ENCODE measurements at places on chromosomes 12 and 14.

GRCh38 chr14:93085911-93086310 lies 29.8 kb downstream of the ITPK1 start:
- peak; percentile 60 for DNase-seq

- no peak for DNase-seq
Observed at GRCh38 chr14:75970989-75971388, 10.8 kb downstream of the TGFB3 start.

GRCh38 chr14:24232645-24233537 lies at the start of gene GMPR2:
Gene GMPR2 (plus strand): TSS chr14:24232929. CDS start chr14:24233254, 325 bp downstream.
- peak; percentile 61 for DNase-seq

- DNase-seq = no peak
Observed at GRCh38 chr14:89660166-89660565, 243.1 kb upstream of the FOXN3 start.

DNA sequence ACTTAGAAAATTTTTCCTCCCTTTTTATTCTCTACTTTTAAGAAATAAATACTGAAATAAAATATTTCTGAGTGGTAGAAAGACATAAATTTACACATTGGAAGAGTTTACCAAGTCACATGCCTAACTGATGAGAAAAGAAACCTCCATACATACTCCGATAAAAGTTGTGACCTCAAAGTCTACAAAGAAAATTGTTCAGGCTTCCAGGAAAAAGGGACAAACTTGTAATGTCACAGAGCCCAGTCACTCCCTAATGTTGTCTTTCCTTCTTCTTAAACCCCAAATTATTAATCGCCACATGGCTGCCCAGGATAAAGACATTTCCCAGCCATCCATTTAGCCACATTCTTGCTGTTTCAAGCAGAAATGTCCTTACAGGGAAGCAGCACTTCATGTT lies 455.3 kb downstream of the MDGA2 start:
- DNase-seq = no peak

GRCh38 chr12:81617915-81618314 lies 141.2 kb downstream of the PPFIA2 start:
- DNase-seq = no peak

DNA sequence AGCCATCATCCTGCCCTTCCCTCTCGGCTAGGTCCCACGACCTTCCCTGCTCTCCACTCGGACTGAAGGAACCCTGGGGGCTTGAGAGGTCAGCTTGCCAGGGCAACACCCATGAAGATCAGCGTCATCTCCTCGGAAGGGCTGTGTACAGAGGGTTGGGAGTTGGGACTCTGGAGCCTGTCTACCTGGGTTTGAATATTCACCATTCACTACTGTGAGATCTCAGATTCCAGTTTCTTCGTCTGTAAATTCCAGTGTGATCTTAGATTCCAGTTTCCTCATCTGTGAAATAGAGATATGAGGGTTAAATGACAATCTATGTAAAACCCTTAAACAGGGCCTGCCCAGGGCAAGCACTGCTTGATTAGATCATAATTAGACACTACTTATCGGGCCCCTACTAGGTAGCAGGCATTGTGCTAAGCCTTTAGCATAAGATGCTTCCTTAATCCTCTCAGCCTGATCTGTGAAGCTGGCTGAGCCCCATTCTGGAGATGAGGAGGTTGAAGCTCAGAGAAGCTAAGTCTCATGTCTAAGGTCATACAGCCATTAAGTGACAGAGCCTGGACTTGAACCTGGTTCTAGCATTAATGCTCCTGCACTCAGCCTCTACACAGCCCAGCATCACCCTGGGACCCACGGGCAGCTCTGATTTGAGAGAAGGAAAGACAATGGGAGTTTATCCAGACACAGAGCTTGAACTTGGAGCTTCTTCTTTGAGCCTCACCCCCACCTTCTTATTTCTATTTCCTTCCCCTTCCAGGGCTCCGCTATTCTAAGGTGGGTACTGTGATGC lies 612 bp upstream of the ZDHHC22 start:
- DNase-seq = no peak

- no peak for DNase-seq
Observed at GRCh38 chr12:66589095-66589494, 89.8 kb downstream of the GRIP1 start.

DNA sequence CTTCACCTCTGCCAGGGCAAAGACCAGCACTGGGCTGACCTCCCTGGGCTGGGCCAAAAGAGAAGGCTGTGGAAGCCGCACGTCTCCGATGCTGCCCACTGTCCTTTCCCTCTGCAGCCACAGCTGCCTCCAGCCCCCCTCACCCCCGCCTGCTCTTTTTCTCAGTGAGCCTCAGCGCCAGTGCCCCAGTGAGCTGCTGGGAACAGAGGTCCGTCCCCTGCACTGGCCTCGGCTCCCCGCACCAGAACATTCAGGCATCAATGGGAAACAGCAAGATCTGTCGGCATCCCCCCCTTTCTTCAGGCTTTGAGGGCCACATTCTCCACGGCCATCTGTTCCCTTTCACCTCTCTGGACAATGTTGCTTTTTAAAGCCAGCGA lies 398.1 kb downstream of the ZFP36L1 start:
- no peak for DNase-seq

- DNase-seq = no peak
Observed at GRCh38 chr14:96067985-96068930, 29.1 kb downstream of the C14orf132 start.

DNA sequence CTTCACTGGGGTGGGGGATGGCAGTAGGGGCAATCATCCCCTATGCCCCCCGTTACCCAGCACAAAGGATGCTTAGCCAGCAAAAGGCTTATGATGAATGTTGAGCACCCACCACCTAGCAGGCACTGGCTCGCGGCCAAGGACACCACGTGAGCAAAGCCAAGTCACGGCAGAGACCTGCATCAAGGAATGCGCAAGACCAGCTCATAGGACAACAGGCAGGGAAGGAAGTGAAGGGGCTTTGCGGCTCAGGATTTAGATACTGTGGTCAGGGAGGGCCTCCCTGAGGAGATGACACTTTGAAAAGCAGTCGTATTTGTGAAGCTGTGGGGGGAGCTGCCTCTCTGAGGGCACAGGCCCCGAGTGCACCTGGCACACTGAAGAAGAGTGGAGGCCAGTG lies 32.8 kb downstream of the SH2B3 start:
- DNase-seq = no peak

- no peak for DNase-seq
Observed at GRCh38 chr12:81798294-81798693, 39.1 kb upstream of the PPFIA2 start.

- DNase-seq = no peak
Observed at GRCh38 chr12:130431176-130431575, 93.5 kb downstream of the PIWIL1 start.

- DNase-seq = no peak
Observed at GRCh38 chr14:105945896-105946295, 419.5 kb downstream of the TMEM121 start.

DNA sequence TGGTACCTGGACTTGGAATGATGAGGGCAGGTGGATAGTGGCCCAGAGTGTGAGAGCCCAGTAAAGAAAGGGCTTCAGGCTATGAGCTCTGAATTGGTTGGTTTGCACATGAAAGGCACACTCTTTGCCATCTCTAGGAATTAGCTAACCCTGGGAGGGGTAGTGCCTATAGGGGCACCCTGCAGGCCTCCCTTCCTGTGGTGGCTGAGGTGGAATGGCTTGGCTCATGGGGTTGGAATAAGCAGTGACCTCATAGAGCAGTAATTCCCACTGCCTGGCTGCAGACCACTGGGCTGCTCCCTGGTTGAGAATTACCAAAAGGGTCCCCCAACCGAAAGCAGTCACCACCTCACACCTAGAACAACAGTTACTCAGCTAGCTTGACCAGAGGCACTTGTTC lies 42.7 kb downstream of the ASCL4 start:
- DNase-seq = no peak

DNA sequence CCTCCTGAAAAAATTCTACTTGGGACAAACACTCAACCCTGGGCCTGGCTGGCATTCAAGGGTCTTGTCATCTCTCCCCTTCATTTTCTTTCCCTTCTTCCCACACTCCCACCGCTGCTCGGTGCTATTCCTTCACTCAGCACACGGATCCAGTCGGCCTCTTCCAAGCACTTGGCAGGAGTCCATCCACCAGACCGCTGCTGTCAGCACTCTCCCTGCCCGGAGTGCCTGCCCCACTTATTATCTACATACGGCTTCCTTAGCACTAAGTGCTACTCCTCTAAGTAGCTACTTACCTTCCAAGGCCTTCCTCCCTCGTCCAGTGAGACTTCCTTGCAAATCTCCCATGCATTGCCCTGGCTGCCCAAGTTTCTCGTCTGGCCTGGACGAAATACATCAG lies 29.8 kb downstream of the CALM1 start:
- no peak for DNase-seq

- DNase-seq = no peak
Observed at GRCh38 chr14:64692189-64692985, 11.8 kb upstream of the PLEKHG3 start.

- no peak for DNase-seq
Observed at GRCh38 chr12:69241438-69242092, 2.2 kb downstream of the CPSF6 start.

Measured in COLO829 (cell line).